ENCODE measurements at places on chromosomes 2 and 18. TPM values are rescaled to one million over a fixed set of nuclear protein-coding genes. Genes with fewer than 3 reads are reported as not detected.

The GAREM1 gene
- 4.9 TPM for total RNA-seq

The LYG2 gene
- not detected for total RNA-seq

The FHOD3 gene
- 2.1 TPM for total RNA-seq

The NT5C1B gene
- total RNA-seq = not detected

The CLEC4F gene
- not detected for total RNA-seq

The HTR2B gene
- not detected for total RNA-seq

The PTRHD1 gene
- 31.4 TPM for total RNA-seq

The NRP2 gene
- total RNA-seq = 92.4 TPM

The CRYBA2 gene
- not detected for total RNA-seq

GRCh38 chr2:53452957-53453748, 314.5 kb upstream of the CHAC2 start:
- no peak for DNase-seq

- no peak for DNase-seq
Measured at GRCh38 chr2:58922245-58922644, 681.1 kb upstream of the FANCL start.

GRCh38 chr2:220263300-220263699, 635.9 kb downstream of the SLC4A3 start:
- DNase-seq = no peak

DNA sequence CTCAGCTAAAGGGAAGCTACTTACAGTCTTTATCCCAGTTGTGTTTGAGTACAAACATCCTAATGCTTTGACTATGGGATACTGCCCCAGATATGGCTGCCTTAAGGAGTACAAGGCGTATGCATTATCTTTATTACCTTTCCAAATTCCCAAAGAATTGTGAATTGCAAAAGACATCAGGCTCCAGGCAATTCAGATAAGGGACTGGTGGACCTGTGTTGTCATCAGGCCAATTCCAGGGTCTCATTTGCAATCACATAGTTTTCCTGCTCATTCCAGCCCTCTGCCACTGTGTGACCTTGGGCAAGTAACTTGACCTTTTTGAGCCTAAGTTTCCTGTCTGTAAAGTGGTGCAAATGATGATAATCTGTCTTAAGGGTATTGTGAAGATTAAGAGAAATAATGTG, 137.5 kb downstream of the FMNL2 start:
- no peak for DNase-seq

DNA sequence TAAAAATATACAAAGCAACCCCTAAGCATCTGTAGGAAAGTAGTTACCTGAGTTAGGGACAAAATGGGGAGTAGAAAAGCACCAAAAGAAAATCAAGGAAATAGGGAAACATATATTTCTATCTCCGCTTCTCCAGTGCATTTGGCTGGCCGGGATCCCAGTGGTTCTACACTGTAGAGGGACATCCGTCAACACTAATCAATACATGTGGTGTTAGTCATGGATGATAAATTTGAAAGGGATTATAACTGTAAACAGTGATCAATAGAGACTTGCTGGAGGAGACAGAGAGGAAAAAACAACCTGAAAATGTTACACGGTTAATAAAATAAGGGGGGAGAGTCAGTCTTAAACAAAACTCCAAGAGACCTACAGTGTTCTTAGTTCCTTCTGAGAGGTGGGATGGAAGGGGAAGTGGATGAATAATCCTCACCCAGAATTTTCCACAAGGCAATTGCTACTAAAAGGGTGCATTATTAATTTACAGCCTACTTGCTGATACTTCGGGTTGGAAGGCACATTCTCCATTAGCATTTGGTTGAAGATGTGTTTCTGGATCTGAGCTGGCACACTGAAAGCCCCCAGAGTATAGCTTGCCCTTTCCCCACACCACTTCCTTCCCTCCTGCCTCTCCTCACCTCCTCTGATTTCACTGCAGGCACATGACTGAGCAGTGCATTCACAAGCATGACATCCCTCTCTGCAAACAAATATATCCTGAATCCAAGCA, 530.0 kb downstream of the BCL11A start:
- DNase-seq = no peak

DNA sequence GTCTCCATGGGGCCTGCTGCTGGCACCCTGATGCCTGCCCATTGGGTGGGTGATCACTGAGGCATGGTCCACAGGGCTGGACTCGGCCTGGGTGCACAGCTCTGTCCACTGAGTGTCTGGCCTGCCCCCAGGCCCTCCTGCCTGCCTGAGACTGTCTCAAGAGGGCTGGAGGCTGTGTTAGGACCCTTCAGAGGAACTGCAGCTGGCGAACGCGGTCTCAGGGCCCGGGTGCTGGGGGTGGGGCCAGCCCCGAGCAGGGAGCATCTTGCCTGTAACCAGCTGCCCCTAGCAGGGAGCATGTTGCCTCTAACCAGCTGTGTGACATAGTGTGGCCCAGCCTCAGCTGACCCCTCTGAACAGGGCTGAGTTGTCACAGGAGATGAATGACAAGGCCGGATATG, 50.0 kb downstream of the TWIST2 start:
- no peak for DNase-seq

DNA sequence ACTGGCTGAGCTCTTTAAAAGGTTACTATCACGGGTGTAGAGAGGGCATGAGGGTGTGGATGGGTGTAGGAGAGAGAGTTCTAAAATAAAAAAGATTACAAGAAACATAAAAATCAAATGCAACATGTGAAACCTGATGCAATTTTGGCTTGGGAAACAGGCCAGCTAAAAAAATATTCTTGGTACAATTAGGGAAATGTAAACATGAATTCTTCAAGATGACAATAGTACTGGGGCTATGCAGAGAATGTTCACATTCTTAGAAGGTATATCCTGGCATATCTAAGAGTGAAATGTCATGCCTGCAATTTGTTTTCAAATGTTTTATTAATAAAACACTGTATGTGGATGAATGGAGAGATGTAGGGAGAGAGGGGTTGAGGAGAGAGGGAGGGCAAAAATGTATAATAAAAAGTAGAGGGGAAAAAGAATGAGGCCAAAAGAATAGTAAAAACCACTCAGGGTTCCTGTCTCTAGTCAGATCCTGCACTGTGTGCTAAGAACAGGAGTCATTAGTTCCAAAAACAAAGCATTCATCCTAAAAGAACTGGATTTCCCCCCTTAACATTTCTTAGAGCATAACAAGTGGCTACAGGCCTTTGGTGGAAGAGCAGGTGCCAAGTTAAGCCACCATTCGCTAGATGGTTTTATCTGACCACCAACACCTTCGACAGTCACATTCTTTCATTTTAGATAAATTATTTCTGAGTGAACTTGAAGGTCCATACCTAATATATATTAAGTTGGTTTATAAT, 77.3 kb downstream of the LPIN2 start:
- no peak for DNase-seq

DNA sequence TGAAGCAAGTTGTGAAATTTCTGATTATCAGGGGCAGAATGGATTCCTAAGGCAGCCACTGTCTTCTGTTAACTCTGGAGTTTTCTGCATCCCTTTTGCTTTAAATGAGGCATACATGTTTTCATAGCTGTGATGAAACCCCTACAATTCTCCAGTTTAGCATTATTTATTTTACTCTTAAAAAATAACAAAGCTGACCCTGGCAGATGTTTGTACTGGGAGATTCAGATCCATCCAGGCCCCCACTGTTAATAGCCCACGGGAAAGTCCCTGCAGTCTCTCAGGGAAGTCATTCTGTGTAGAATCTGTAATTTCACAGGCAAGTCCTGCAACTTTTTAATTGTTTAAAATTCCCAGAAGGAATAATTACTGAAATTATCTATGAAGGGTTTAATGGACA, 353 bp upstream of the SULT1C4 start:
- no peak for DNase-seq

GRCh38 chr18:23171581-23172156, 36.4 kb downstream of the CABLES1 start:
- DNase-seq = no peak

DNA sequence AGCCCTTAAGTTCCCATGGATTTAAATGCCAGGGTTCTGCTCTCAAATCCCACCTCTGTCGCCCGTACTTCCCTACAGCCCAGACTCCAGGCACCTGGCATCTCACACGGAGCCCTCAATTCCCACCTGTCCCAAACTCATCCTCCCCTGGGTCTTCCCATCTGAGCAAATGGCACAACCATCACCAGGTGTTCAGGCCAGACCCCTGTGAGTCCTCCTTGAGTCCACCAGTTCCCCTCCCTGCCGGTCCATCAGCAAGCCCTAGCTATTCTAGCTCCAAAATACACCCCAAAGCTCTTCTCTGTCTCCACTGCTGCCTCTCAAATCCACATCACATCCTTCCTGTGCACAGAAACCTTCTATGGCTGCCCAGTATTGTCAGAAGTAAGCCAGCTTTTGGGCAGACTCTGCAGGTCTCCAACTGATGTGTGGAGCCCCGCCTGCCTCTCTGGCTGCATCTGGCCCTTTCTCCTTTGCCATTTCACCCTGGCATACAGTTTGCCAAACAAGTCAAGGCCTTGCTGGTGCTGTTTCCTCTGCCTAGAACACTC, 67.7 kb downstream of the DNMT3A start:
- DNase-seq = peak; percentile 35

GRCh38 chr18:21914739-21915319, 174.2 kb downstream of the MIB1 start:
- peak; percentile 39 for DNase-seq

- no peak for DNase-seq
Measured at GRCh38 chr2:40488101-40488601, 36.3 kb upstream of the SLC8A1 start.

- no peak for DNase-seq
Measured at GRCh38 chr2:160891353-160891740, 268.9 kb upstream of the TANK start.

GRCh38 chr2:31260870-31261269, 26.9 kb downstream of the EHD3 start:
- no peak for DNase-seq

GRCh38 chr2:102064679-102065674, 73.2 kb downstream of the IL1R2 start:
- DNase-seq = no peak

DNA sequence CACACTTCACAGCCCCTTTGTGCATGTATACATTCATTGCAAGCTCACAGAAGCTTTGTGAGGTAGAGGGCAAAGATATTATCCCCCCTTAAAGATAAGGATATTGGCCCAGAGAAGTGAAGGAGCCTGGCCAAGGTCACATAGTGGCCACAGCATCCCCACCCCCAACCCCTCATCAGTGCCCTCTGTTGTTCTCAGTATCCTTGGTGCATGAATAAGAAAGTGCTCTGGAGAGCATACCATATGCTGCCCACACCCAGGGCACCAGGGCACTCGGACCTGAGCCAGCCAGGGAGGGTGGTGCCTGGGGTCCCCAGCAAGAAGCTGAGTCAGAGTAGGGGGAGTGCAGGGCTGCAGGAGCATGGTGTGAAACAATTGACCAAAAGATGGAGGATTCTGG, 3.3 kb downstream of the DYSF start:
- peak; percentile 58 for DNase-seq

DNA sequence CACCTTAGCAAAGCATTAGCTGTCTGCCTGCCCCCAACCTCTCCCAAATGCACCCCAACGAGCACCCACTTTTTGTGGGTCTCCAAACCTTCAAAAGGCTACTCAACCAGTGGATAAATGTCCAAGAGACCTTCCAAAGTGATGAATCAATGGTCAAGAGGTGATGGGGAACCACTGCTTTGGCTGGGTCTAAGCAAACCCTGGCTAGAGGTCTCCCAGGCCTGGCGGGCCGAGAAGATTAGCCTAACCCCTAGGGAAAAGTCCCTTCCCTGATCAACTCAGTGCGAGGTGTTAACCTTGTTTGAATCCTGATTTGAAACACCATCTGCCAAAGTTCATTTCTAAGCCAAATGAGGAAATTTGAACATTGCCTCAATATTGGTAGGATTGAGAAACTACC, 144.7 kb upstream of the SIX3 start:
- DNase-seq = no peak

DNA sequence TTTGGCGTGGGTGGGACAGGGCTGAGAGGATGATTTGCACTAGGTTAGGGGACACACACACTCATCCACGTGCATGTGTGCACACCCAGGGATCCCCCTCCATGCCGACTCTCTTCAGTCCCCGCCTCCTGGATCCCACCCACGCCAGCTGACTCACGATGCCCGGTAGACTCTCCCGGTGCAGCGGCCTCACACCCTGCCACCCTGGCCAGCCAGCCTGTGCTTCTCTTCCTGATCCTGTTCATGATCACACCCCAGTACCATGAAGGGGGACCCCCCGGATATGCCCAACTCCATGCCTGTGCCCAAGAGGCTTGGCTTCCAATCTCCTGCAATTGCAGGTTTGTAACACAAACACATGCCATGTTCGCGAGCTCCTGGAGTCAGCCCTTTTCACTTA, 157.8 kb upstream of the HDAC4 start:
- DNase-seq = no peak

- DNase-seq = no peak
Measured at GRCh38 chr2:41870265-41870585, 177.6 kb upstream of the PKDCC start.

DNA sequence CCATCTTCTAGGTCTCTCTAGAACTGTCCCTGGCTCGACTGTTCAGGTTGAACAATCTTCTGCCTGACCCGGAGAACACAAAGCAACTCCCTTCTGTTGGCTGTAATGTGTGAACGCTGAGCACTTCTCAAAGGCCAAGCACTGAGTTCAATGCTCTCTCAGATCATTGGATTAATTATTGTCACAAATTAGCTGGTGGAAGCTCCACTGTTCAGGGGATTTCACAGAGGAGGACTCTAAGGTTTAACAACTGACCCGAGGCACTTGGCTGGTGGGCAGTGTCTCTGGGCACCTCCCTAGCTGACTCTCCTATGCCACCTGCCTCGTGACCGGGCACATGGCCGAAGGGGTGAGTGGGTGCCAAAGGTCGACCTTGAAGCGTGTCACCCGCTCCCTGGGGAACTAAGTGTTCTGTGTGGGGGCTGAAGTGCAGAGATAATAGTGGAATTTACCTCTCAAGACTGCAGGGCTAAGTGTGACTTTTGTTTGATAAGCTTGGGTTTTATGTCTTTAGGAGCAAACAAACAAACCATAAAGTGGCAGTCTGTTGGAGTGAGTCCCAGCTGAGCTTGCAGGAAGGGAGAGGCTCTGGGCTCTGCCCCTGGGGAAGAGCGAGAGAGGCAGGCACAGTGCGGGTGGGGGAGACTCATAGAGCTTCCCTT, 64.8 kb downstream of the BCL2L11 start:
- DNase-seq = no peak

DNA sequence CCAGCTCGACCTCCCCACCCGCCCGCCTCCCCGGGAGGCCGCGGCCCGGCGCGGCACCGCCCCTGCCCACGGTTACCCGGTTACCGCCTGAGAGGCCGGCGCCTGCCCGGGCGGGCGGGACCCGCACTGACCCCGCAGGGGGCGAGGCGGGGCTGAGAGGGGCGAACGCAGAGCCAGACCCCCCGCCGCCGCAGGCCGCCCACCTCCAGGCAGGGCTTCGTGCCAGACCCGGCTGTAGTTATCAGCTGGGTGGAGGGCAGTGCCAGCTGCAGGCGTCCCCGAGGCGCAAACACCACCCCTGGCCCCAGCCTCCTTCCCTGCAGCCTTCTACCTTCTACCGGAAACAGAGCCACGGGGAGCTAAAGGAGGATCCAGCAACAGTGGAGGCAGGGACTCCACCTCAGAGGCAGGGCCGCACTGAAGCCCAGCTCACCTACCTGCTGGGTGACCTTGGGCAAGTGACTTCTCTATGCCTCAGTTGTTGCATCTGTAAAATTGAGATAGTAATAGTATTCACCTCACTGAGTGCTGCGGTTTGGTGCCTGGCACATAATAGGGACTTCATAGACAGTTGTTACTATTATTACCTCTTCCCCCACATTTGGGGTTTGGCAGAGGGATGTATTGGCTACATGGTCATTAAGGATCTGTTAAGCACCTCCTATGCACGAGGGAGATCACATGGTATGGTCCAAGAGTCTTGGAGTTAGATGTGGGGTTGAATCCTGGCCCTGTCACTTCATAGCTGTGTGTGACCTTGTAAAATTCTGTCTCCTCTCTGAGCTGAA, 231.6 kb upstream of the SMAD2 start:
- no peak for DNase-seq
